ENCODE measurements at places on chromosomes 7 and 10.

DNA sequence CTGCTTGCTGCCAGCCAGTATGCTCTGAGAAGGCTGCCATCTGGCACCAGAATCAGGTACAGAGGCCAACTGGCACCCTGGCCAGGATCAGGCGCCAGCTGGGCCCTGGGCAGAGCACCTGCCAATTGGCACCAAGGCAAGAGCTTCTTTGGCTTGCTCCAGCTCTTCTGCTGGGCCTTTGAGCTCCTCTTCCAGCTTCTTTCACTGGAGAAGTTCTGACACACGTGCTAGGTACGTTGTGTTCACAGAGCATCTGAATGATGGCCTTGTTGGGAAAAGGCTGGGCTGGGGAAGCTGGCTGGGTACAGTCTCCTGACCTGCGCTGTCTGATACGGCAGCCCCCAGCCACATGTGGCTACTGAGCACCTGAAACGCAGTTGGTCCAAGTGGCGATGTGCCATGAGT is 31.7 kb upstream of the OPALIN start:
- no peak for DNase-seq

- DNase-seq: no peak
Observed at GRCh38 chr7:96663457-96663856, 46.2 kb downstream of the SEM1 start.

DNA sequence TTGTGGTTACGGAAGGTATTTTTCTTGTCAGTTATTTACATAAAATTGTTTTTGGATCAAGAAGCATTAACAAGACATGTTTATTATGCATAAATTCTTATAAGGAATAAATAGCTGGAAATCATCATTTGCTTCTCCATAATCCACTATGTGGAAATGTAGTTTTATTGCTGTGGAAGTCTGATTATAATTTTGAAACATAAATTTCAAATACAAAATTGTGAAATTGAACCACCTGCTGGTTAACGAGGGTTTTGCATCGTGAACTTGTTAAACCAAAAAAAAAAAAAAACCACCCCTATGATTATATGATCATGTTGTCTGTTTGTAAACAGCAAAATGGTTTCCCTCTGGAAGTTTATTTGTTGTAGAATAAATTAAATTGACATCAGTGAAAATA is 25.9 kb downstream of the ABRAXAS2 start:
- DNase-seq: peak; percentile 5

DNA sequence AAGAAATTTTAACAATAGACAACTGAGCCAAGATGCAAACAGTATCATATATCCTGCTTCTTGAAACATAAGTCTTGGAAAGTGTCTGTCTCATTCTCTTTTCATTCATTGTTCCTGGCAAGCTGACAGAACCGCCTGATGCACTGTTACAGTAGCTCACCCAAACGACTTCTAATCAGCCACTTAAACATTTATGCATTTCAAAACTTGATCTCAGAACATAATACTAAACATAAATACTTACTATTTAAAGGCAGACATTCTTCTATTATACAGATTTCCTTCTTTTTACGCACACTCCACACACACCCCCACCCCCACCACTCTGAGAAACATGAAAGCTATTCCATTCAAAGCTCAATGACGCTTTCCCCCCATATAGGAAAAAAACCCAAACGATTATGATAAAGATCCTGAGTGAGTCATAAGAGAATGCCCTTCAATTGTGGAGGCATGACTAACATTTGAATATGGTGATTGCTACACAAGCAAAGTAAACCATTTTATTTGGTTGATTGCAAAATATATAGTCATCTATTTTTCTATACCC is 30.5 kb downstream of the SHTN1 start:
- DNase-seq: peak; percentile 89

DNA sequence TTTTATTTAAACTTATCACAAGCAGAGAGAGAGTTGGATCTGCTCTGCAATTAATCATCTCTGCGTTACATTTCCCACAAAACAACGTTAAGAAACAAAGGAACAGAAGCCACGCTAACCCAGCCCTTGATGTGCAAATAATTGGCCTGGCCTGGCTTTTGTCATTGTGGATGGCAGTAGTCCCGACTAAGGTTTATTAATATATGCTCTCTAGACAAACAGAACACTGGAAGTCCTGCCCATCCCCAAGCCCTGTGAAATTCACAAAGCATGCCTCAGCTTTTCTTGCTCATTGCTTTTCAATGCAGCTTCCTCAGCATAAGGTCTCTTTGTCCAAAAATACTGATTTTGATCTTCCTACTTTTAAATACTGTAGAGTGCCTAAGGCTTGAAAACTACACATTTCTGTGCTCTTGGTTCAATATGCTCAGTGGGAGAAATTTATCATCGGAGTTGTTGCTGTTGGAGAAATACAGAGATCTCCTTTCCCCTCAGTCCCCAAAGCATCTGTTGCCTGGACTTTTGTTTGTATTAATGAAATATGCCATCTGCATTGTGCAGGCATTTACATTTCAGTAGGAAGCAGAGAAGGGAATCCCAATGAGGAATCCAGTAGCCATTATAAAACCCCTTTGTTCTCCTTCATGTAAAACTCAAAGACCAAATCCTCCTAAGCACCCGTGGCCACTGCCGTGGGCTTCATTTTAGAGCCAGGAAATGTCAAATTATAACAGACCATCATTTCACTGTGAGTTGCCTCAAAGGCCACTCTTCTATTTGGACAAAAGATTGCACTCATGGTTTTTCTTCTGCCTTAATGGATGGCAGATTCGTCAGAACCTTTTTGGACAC is 61.1 kb downstream of the SORCS1 start:
- DNase-seq: no peak

- no peak for DNase-seq
Observed at GRCh38 chr10:78177491-78178185, 144.0 kb downstream of the RPS24 start.

DNA sequence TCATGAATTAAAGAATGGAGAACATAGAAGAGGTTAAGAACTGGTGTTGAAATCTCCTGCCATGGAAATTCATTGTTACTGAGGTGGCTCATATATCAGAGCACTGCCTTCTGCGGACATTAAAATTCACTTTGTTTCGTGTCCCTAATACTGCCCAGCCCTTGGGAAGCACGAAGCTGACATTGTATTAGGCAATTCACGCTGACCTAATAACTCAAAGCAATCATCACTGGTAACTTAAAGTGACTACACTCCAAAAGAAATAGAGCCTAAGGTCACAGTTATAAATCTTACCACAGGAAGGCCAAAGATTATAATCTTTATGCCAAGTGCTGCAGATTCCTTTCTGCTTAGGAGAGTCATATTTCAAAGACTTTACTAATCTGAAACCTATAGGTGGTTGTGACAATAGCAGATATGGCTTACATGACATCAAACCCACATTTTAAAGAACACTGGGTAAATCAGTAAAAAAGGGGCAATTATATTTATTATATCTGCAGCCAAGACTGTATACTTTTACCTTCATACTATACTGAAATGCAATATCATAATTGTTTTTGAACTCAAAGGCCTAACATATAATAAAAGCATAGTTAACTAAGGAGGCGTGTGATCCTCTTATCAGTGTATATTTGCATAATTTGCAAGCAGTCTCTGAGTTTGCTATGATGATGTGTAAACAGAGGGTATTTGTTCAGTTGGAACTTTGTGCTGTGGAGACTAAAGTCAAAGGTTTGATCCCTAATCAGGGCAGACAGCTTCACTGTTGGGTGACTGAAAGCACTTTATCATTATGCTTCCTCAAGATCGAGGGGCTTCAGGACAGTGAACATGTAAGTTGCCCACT is 51.9 kb upstream of the CAPZA2 start:
- DNase-seq: no peak

DNA sequence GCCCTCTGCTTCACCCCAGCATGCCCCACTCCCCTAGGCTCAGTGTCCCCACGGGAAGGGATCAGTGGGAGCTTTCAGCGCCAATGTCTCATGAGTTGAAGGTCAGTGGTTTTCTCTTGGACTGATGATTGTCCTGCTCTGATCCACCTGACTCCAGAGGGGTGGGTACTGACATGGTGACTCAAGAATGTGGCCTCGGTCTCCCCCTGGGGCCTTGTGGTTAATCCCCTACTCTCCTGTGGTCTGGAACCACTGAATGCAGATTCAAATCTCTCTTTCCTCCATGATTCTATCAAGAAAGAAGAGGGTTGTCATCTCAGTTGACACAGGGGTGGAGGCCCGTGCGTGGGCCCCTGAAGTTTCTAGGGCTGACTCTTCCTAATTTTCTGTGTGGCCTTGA is 176.9 kb downstream of the RPS24 start:
- DNase-seq: no peak

- no peak for DNase-seq
Observed at GRCh38 chr10:77401683-77402082, 235.9 kb downstream of the KCNMA1 start.

GRCh38 chr10:43212043-43212721 is 54.7 kb downstream of the RASGEF1A start:
- DNase-seq: no peak

DNA sequence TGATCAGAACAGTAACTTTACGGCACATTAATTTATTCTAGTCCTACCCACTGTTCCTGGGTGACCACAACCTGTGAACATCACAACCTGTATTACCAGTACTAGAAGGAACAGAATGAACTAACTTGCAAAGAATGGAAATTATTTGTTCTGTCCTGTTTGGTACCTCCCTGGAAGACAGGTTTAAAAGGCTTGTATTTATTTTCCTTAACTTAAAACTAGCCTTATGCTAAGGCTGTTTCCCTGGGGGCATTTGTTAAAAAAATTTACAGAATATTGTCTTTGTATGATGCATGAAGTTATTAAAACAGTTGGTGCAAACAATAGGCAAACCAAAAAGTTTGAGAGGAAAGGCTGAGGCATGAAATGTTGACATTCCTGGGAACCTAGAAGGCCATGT is 132.7 kb downstream of the DNAJC1 start:
- no peak for DNase-seq

GRCh38 chr7:676246-676971 is 50.1 kb upstream of the DNAAF5 start:
- no peak for DNase-seq

GRCh38 chr7:30173058-30173897 is 38.5 kb downstream of the MTURN start:
- no peak for DNase-seq

DNA sequence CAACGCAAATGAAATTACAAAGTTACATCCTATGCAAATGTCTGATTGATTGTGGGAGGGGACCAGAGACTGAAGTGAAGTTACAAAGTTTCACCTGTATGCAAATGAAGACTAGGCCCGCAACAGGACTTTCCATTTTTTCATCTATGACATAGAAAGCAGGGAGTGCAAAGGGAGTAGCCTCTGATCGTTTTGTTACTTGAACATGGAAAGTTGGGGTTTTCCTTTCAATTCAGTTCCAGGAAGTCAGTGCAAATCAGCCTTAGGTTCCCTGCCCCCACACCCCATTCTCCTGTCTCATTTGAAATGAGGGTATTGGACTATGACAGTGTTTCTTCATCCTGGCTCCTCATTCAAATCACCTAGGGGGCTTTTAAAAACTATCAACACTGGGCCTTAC is 96.9 kb upstream of the HABP2 start:
- no peak for DNase-seq

GRCh38 chr7:133482599-133482998 is 229.7 kb downstream of the EXOC4 start:
- no peak for DNase-seq

GRCh38 chr7:25894002-25894901 is 257.7 kb upstream of the NFE2L3 start:
- no peak for DNase-seq

GRCh38 chr10:82653244-82654155 is 778.5 kb downstream of the NRG3 start:
- no peak for DNase-seq

- DNase-seq: no peak
Observed at GRCh38 chr7:27316311-27316710, 73.7 kb downstream of the EVX1 start.
